ENCODE measurements at places on chromosomes 5 and 9. TPM values are rescaled to one million over a fixed set of nuclear protein-coding genes. Genes with fewer than 3 reads are reported as not detected.
A peak's percentile ranks its signal among the peaks of the same experiment; 100 is the strongest.

Gene ACSL6
- total RNA-seq: 2.5 TPM

- no peak overlapping the region for H3K27ac ChIP-seq
- no peaks in the 10 kb centered on the region for H3K4me1 ChIP-seq
- no peaks in the 10 kb centered on the region for H3K27me3 ChIP-seq
- H3K4me3 ChIP-seq: no peak overlapping the region
- no peaks in the 10 kb centered on the region for H3K36me3 ChIP-seq
Measured at GRCh38 chr9:78438211-78438610, 141.3 kb downstream of the PSAT1 start.

DNA sequence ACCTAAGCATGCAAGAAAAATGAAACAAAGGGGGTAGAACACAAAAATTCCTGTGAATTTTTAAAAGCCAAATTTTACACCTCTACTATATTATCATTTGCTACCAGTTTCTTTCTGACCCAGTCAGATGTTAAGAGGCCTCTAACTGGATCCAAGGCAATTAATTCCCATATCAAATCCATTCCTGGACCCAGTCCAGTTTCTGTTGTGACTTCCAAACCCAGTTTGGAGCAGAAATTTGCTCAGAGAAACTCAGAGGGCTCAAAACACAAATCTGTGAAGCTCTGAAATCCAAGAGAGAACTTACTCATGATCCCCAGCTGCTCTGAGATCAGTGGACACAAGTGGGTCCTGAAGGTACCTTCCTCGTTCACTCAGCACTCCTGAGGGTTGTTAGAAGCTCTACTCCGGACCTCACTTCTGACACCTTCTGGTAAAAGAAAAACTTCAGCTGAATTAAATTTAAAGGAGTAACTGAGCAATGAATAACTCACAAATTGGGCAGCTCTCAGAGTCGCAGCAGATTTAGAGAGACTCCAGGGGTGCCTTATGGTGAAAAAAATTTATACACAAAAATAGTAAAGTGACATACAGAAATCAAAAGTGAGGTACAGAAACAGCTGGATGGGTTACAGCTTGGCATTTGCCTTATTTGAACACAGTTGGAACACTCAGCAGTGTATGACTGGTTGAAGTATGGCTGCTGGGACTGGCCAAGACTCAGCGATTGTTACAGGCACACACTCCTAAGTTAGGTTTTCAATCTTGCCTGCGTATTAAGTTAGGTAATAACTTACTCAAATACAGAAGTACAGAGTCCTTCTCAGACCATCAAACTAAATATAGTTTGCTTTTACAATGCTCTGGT lies 32.4 kb downstream of the INSL4 start:
- H3K36me3 ChIP-seq: no peaks in the 10 kb centered on the region
- H3K27ac ChIP-seq: no peak overlapping the region
- H3K4me1 ChIP-seq: peaks cover 8% of the 10 kb centered on the region

- no peaks in the 10 kb centered on the region for H3K27me3 ChIP-seq
- DNase-seq: no peak
- no peaks in the 10 kb centered on the region for H3K36me3 ChIP-seq
- H3K4me3 ChIP-seq: peak overlapping the region; percentile 89
- peaks cover 34% of the 10 kb centered on the region for H3K4me1 ChIP-seq
- peak overlapping the region; percentile 79 for H3K27ac ChIP-seq
Measured at GRCh38 chr9:32550150-32550561, 2.0 kb upstream of the SMIM27 start.

Gene HSPB3
- not detected for total RNA-seq

GRCh38 chr9:129259375-129259774 lies 81.3 kb upstream of the IER5L start:
- no peaks in the 10 kb centered on the region for H3K36me3 ChIP-seq
- no peak for DNase-seq
- H3K4me3 ChIP-seq: no peak overlapping the region
- peaks cover 80% of the 10 kb centered on the region for H3K27me3 ChIP-seq
